Upper lobe of right lung (tissue), 1 donor: ENCODE measurements at places on chromosomes 12 and 14. TPM values are rescaled to one million over a fixed set of nuclear protein-coding genes. Genes with fewer than 3 reads are reported as not detected.

- no peak overlapping the region for H3K4me3 ChIP-seq
- no peaks in the 10 kb centered on the region for H3K4me1 ChIP-seq
- no peaks in the 10 kb centered on the region for H3K36me3 ChIP-seq
- DNase-seq = no peak
- no peak overlapping the region for H3K27ac ChIP-seq
These were observed 501.6 kb downstream of the EGLN3 start for GRCh38 chr14:33449268-33449667.

DNA sequence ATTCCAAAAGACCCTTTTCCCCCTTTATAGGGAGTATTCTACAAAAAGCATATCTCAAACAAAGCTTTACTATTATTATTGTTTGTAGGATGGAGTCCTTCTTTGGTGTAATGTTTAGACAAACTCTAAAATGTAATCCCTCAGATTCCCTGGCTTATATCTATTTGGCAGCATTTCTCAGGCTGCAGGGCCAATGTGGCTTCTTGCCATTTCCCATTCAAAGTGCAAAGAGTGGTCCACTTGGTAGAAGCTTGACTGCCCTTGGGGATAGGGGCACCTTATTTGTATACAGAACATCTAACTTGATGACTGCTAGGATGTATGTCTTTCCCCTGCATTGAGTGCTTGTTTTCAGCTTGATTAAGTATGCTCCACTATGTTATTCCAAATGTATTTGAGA, 242.7 kb downstream of the PRKD1 start:
- H3K27ac ChIP-seq = no peak overlapping the region
- H3K27me3 ChIP-seq = no peaks in the 10 kb centered on the region
- no peak for DNase-seq
- H3K36me3 ChIP-seq = no peaks in the 10 kb centered on the region

- H3K27me3 ChIP-seq = no peaks in the 10 kb centered on the region
- H3K4me3 ChIP-seq = no peak overlapping the region
- no peaks in the 10 kb centered on the region for H3K4me1 ChIP-seq
- H3K27ac ChIP-seq = no peak overlapping the region
- no peaks in the 10 kb centered on the region for H3K36me3 ChIP-seq
- no peak for DNase-seq
These were observed 187.9 kb upstream of the STXBP6 start for GRCh38 chr14:25237845-25238244.

DNA sequence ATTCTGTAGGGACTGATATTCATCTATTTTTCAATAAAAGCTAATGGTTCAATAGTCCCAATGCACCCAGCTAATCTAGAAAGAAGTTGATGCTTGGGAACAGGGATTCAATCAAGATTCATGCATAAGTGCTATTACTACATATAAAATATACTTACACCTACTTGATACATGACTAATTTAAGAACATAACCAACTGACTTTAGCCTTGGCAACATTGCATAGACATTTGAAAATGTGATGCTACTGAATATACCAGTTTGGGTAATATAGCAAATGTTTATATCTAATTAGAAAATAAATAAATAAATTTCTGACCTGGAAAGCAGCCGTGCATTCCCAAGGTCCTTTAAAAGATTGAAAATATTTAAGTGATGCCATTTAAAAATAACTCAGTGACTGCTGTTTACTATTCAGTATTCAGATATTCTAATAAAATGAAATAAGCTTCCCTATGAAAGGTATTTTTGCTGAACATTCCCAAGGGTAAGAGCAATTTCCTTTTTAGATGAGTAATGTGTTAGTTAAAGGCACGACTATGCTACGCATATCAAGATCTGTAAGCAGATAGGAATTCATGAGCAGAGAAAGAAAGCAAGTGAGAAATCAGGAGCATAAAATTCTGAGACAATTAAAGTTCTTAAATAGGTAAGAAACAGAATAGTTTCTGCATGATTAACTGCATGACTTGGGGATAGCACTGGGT, 160.6 kb upstream of the SYT1 start:
- H3K36me3 ChIP-seq = no peaks in the 10 kb centered on the region
- H3K27me3 ChIP-seq = no peaks in the 10 kb centered on the region
- no peaks in the 10 kb centered on the region for H3K4me1 ChIP-seq
- no peak overlapping the region for H3K4me3 ChIP-seq
- no peak overlapping the region for H3K27ac ChIP-seq

The IL31 gene
- total RNA-seq = not detected

- H3K36me3 ChIP-seq = no peaks in the 10 kb centered on the region
- no peaks in the 10 kb centered on the region for H3K27me3 ChIP-seq
- H3K27ac ChIP-seq = no peak overlapping the region
- peaks cover 16% of the 10 kb centered on the region for H3K4me1 ChIP-seq
- no peak for DNase-seq
These were observed 161.0 kb downstream of the SLC38A4 start for GRCh38 chr12:46664761-46665287.
